Effector memory CD8-positive, alpha-beta T cell (primary cell): ENCODE measurements at places on chromosomes 12 and 14.

DNA sequence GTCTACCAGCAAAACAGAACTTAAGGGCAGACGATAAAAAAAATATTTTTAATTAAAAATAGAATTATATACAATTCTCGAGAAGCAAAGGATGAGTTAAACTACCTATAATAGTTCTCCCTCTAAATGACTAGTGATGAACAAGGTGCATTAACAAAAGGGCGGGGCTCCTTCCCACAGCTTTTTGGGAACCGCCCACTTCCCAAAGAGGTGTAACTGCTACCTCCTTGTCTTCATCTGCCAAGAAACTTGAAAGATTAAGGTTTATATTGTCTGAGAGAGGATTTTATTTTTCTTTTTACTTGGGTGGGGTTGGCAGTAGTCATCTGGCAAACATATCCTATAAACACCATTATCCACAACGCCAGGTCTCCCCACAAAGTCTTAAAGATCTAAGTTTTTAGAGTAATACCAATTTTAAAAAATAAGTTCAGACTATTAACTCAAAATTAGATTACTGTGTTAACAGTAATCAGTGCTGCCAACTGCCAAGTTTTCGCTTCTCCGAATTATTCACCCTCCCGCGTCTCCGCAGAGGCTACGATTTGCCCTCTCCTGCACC, 938 bp downstream of the RALGAPA1 start:
- DNase-seq: no peak

- DNase-seq: no peak
Measured at GRCh38 chr12:27981874-27982273, 9.3 kb upstream of the PTHLH start.

DNA sequence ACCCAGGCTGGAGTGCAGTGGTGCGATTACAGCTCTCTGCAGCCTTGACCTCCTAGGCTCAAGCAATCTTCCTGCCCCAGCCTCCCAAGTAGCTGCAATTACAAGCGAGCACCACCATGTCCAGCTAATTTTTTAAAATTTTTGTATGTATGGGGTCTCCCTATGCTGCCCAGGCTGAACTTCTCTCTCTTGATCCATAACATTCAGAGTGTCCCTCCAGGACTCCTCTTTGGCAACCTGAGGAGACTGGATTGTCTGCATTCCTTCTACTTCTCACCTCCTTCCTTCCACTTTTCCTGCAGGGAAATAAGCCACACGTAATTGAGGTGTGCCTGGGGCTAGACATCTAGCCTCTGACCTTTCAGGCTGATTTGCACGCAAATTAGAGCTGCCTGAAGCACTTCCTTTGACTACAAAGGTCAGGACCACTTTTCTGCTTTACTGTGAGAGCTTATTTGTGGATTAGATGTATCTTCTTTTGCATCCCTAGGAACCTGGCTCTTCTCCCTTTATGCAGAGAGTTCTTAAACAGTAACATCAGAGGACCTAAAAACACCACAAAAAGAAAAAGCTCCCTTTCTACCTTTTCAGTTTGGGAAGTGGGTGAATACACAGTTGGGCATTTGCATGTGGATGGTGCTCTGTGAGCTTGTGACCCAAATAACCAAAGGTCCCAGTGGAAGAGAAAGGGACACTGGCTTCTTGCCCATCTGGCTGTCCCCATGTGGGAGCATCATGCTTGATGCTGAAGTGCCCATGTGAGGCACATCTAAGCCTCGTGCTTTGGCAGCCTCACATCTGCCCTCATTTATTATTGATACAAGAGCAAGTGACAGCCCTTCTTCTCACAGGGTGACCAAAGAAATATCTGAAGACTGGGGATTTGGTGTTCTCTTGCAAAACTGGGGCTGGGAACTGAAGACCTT, 33.5 kb downstream of the PYGL start:
- no peak for DNase-seq

DNA sequence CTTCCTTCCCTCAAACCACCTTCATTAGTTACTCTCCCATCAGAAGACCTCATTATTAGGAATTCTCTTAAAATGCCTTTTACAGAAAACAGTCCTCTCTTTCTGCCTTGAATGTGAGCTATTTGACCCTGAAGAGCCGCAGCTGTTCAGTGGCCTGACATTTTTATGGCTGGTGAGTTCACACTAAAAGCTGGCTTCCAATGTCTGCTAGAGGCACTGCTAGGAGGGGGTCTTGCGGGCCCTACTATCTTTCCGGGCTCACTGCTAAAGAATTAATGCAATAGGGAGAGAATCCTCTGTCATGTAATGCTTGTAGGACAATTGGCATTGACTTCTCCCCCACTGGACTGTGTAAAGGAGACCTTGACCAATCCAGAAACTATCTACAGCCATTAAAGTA, 87.7 kb downstream of the GPR135 start:
- no peak for DNase-seq

- peak; percentile 46 for DNase-seq
Measured at GRCh38 chr14:100072783-100073346, 7.6 kb downstream of the EVL start.

GRCh38 chr12:123559468-123559867, 24.9 kb upstream of the TMED2 start:
- no peak for DNase-seq

- no peak for DNase-seq
Measured at GRCh38 chr14:92637228-92637627, 111.2 kb downstream of the LGMN start.

DNA sequence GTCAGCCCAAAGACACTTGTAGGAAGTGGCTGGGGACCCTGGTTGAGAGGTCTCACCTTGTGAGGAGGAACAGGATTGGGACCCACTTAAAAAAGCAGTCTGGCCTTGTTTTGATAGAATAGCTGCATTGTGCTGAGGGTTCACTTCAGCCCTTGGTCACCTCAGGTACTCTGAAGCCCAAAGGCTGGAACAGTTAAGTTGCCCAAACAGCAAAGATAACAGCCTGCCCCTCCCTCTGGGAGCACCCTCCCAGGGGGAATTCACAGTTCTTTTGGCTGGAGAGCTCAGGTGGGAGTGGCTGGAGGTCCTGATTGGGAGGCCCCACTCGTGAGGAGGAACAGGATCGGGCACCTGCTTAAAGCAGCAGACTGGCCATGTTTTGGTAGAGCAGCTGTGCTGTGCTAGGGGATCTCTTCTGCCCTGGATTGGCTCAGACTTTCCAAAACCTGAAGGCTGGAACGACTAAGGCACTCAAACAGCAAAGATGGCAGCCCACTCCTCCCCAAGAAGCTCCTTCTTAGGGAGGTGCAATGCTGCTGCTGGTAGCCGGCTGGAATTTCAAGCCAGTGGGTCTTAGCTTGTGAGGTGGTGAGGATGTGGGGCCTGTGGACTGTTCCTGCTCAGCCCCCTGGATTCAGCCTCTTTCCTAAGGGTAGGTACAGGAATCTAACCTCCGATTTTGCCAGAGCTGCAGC, 143.8 kb upstream of the SLC38A2 start:
- DNase-seq: no peak

GRCh38 chr14:57526942-57527341, 33.3 kb upstream of the CCDC198 start:
- no peak for DNase-seq

GRCh38 chr14:65880507-65880906, 468.0 kb downstream of the FUT8 start:
- DNase-seq: no peak

DNA sequence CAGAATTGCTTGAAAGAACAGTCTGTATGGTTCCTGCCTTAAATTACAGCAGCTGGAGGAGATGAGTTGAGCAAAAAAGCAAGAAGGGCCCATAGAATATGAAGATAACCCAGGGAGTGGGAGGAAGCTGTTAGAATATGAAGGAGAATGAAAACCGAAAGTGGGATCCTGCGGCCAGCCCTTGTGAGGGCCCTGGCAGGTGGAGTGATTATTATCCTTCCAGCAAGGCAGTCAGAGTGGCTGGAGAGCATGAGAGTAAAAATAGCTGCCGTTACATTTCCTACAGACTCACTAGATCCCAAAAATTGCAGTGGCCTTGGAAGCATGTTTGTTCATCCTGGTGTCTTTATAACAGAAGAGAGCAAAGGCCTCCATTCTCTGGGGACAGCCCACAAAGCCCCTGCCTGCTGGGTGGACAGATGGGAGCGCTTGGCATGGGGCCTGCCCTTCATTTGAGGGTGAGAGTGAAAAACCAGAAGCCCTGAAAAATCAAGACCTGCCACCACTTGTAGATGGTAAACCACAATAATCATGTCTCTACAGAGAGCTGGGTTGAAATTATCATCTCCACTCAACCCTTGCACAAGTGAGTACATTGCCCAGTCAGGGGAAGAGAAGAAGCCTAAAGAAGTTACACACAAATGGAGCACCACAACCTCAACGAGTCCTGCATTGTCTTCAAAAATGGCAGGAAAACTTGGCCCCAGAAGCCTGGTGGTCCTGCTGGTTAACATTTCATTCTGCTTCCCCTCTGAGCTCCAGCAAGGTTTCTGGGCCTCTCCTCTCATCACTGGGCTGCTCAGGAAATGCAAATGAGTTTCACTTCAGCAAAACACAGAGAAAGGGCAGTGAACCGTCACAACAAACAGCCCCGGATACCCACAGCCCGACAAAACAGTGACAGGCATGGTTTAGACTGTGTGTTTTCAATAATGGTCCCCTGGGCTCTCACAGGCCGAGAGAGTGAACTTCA, 20.5 kb downstream of the ZDHHC22 start:
- peak; percentile 48 for DNase-seq

DNA sequence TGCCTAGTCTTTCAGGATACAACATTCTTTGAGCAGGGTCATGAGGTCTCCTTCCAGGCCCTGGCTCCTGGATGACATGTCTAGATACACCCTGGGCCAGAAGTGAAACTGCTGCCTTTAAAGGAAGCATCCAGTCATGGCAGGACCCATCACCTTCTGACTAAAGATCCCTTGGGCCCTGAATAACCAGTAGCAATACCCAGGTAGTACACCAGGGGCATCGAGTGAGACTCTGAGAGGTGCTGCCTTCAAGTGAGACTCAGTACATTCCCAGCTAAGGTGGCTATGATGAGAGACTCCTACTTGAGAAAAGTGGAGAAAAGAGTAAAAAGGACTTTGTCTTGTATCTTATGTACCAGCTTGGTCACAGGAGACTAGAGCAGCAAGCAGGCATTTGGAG, 23.5 kb downstream of the OR6C68 start:
- DNase-seq: no peak

- no peak for DNase-seq
Measured at GRCh38 chr12:25074954-25075353, 120.0 kb downstream of the DNAI7 start.

GRCh38 chr12:67943141-67943892, 45.9 kb upstream of the IFNG-AS1 start:
- peak; percentile 66 for DNase-seq

DNA sequence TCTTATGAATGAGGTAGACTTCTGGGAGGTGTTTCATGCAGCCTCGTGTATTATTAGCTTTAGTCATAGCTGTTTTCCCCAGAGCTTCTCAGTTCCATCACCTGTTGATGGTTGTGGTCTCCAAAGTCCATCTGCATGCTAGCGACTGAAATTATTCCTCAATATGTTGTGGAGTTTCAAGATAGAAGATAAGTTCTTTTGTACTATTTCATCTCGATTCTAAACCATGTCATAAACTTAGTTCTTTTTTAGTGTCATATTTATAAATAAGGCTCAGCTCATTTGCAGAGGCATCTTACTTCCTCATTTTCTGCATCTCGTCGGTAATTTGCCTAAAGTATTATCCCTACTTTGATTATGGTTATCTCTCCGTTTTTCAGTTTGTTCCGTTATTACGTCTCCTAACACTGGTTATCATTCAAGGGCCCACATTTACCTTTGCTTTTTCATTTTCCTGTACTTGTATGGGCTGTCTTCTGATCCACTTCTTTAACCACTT, 119.1 kb downstream of the ITPR2 start:
- no peak for DNase-seq

DNA sequence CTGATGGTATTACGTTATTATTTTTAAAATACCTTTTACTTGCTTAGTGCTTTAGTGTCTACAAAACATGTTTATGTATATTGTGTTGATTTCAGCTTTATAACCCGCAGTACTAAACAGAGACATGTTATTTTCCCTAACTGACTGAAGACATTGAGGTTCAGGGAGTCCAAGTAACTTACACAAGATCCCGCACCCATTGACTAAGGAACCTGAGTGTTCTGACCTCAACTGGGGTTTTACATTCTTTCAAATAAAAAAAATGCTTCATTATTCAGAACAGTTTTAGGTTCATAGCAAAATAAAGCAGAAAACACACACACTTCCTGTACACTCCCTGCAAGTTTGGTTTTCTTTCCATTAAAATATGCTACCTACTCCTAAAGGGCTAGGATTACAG, 60.4 kb upstream of the METAP2 start:
- DNase-seq: no peak

DNA sequence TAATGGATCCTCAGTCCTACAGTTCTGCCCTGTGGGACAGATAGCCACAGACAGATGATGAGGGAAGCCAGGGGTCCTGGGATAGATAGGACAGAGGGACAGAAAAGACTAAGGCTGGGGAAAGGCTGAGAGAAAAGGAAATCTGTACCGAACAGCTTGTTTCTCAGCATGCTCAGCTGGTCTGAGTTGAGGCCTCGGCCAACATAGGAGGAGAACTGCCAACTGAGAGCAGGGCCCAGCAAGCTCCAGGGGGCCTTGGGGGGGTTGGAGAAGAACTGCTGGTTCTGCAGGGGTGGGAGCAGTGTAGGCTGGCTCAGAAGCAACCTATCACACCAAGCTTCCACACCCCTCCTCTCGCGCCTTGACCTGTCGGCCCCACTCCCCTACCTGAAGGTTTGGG, 10.1 kb downstream of the IL23A start:
- DNase-seq: no peak

GRCh38 chr12:75634244-75635222, 123.1 kb upstream of the KRR1 start:
- DNase-seq: no peak

- DNase-seq: no peak
Measured at GRCh38 chr14:22399776-22400175, 189.2 kb downstream of the DAD1 start.

GRCh38 chr14:59360923-59361794, 104.0 kb downstream of the GPR135 start:
- no peak for DNase-seq

GRCh38 chr12:64304571-64304970, 82.5 kb upstream of the KICS2 start:
- no peak for DNase-seq

DNA sequence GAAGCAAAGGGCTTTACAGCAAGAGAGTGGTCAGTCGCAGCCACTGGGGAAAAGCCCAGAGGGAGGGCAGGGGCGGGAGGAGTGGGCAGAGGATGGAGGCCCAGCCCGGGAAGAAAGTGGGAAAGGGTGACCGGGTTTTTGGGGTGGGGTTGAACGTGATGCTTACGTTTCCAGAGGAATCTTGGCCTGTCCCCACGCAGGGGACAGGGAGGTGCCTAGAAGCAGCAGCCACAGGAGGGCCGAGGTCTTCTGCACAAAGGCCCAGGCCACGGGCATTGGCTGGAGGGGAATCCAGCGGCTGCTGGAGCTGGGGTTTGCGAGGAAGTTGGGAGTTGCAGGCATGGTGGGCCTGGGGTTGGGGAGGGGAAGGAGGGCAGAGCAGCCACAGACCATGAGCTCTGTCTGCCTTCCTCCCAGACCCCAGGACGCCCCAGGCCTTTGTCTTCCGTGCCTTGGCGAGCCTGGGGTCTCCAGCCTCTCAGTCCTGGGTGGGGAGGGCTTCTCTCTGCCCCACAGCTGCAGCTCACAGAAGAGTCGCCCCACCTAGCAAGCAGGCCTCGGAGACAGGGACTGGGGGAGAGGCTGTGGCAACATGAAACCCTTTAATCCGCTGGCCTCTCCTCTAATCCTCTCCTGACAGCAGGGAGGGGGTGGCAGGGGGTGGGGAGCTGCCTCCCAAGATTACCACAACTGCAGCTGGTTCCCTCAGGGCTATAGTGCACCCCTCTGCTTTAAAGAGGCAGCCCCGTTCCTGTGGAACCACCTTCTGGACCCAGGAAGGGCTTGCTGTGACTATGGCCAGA, at the start of gene CACNA2D4:
Gene CACNA2D4, minus strand, starts transcription at position 572 of the 803 bp plus-strand sequence. Its CDS starts 179 bp downstream, at position 393.
- DNase-seq: no peak
